ENCODE measurements at places on chromosomes 4 and X.

GRCh38 chr4:40214661-40215418 lies 18.0 kb downstream of the RHOH start:
- no peak for DNase-seq

- DNase-seq = no peak
Observed at GRCh38 chr4:62288808-62289541, 1088.8 kb downstream of the ADGRL3 start.

DNA sequence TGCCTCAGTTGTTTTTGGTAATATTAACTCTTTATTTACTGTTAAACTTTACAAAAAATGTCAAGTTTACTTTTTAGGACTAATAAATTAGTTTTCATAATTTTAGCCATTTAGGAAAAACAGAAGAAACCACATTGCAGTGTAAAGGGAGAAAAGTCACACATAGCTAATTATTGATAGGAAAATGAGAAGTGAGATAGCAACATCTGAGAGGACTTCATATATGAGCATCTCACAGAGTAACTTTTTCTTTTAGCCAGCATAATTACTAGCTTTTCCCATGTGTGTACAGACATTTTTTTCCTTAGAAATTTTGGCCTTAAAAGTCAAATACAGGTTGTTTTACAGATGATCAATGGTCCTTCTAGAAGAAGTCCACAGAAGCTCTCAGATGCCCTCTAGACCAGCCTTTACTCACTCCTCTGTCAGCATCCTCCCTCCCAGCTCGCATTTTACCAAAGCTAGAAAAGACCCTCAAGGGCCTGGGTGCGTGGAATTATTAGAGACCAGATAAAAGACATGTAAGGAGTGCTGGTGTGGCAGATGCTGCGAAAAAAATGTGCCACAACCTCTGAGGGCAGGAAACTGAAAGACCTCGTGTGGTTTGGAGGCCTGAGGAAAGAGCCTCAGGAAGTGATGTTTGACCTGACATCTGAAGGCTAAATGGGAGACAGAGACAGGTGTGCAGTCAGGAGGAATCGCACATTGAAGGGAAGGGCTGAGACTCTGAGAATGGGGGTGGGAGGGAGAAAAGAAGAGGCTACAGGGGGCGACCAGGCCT lies 156.9 kb downstream of the CBR4 start:
- DNase-seq = no peak

GRCh38 chr4:76663824-76664223 lies 228.8 kb downstream of the SHROOM3 start:
- DNase-seq = no peak

DNA sequence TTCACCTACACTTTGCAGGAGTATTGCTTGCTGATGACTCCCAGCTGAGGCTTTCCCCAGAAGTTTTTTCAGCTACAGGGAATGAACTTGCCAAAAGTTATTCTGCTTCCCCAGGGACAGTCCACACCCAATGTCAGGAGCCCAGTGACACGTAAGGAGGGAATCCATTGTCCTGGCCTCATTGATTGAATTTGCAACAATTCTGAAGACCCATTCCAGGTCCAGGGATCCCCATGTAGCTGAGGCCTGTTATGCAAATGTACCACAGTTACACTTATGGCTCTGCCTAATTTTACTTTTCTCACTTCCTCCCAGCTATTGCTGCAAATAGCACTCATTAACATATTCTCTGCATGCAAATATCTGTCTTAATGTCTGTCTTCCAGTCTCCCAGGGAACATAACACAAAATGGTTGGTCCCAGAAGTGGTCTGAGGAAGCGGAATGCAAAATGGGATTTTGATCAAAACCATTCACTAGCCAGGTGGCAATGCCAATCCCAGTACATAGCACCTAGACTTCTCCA lies 113.7 kb upstream of the ACTRT1 start:
- no peak for DNase-seq

GRCh38 chrX:79524642-79525041 lies 157.5 kb upstream of the ITM2A start:
- no peak for DNase-seq

DNA sequence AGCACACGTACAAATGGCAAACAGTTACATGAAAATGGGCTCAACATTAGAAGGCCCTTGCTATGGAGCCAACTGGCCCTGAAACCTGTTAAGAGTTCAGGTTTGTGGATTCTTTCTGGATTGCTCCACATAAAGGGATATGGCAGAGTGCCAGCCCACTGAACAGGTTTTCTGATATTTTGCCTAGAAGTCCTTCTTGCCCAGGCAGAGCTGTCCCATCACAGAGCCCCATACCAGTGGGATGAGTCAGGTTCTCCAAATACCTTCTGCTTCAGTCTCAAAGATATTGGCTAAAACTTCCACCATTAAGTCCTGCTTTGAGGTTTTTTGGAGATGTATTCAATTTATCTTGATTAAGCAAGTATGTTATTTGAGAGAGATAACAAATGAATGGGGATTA lies 146.8 kb upstream of the IL1RAPL2 start:
- no peak for DNase-seq

GRCh38 chrX:7266288-7266687 lies 118.3 kb upstream of the PUDP start:
- no peak for DNase-seq

DNA sequence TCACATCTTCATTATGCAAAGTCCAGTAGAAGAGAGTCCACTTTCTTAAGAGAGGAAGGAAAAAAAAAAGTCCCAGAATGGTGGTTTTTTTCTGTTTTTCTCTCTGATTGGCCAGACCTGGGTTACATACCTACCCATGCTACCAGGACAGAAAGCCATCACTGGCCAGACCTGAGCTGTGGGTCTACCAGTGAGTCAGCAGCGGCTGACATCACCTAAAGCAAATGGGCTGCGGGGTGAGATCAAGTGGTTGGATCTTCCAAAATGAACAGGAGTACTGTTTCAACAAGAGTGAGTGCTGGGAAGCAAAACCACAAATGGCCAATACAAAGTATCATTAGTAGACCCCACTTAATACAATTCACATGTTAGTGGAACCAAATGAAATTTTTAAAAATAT lies 1.6 kb upstream of the NDST3 start:
- no peak for DNase-seq

DNA sequence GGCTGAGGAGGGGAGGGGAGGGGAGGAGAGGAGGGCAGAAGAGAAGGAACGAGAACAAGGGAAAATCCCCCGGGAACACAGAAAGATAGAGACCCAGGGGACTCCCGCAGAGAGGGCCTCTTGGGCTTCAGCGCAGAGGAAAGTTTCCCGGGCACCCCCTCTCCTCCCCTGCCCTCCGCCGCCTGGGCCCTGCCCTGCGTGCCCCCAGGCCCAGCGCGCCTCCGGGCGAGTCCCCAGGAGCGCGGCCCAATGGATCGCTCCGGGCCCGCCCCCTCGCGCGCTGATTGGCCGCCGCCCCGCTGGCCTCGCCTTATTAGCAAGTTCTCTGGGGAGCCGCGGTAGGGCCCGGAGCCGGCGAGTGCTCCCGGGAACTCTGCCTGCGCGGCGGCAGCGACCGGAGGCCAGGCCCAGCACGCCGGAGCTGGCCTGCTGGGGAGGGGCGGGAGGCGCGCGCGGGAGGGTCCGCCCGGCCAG lies at the start of gene MSX1:
TSS of gene MSX1 (plus strand) at position 341 of the 474 bp plus-strand sequence. CDS start 235 bp downstream, outside the sequence.
- peak; percentile 47 for DNase-seq

GRCh38 chr4:40507977-40508376 lies 121.7 kb downstream of the RBM47 start:
- DNase-seq = no peak

- DNase-seq = no peak
Observed at GRCh38 chr4:20544645-20545044, 155.6 kb upstream of the PACRGL start.

- DNase-seq = no peak
Observed at GRCh38 chr4:145681518-145681917, 1.6 kb downstream of the C4orf51 start.

DNA sequence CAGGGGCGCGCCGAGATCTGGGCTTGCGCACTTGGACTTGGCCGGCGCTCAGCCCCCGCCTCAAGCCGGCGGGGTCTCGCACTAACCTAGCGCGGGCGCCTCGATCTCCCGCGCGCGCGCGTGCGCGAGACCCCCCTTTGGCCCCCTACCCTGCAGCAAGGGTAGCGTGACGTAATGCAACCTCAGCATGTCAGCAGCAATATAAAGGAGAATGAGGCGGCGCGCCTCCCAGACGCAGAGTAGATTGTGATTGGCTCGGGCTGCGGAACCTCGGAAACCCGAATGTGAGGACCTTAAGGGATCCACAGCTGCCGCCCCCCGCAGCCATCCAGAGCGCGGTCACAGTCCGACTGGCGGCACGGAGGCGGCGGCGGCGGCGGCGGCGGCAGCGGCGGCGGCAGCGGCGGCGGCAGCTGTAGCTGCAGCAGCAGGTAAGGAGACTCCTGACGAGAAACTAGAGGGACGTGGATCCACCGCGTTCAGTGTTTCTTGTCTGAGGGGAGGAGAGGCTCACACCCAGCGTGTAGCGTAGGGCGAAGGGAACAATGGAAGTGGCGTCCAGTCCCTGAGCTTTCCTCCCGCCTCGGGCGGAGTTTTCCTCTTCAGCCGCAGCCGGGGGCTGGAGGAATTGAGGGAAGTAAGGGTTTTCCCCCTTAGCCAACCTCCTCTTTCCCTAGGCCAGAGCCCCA lies at the start of the genes SATL1 and ZNF711:
TSS of gene SATL1 (minus strand) at position 19 of the 689 bp plus-strand sequence. CDS start 134,811 bp downstream, outside the sequence.
TSS of gene ZNF711 (plus strand) at position 231 of the 689 bp plus-strand sequence. CDS start 3,582 bp downstream, outside the sequence.
- no peak for DNase-seq

- DNase-seq = no peak
Observed at GRCh38 chrX:136397001-136397400, 90.7 kb upstream of the BRS3 start.

GRCh38 chrX:120401301-120401700 lies 39.4 kb downstream of the ATP1B4 start:
- DNase-seq = no peak

DNA sequence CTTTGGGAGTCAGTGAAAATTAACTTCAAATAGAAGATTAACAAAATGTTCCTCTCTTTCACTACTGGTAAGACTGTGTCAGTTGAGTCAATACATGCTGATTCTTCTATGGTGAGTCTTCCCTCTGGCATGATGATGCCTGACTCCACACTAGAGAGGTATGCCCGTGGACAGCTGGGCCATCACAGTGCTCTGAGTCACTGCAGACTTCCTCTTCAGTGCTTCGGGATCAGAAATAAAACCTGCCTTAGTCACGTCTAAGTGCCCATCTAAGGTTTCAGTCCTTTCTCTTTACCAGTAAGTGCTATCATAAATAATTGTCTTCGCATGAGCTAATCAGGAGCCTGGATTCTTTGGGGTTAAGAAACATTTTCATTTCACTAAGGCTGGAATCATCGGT lies 1.6 kb upstream of the ASB5 start:
- DNase-seq = no peak

- DNase-seq = no peak
Observed at GRCh38 chr4:37995981-37996775, 36.0 kb downstream of the PTTG2 start.

DNA sequence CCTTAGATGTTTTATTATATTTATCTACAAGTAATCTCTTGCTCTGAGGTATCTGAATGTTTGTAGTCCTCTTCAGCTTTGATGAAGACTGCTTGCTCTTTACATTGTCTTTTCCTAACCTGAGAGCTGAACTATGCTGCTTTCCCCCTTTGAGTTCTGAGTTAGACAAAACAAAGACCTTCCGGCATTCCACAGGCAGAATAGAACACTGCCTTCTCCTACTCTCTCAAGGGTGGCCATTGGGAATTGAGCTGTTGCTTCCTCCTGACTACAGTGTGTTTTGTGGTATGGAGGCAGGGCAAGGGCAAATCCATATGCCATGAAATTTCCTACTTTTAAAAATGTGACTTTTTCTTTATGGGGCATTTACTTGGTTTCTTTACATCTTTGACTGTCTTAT lies 841.0 kb downstream of the FAM133A start:
- DNase-seq = no peak

DNA sequence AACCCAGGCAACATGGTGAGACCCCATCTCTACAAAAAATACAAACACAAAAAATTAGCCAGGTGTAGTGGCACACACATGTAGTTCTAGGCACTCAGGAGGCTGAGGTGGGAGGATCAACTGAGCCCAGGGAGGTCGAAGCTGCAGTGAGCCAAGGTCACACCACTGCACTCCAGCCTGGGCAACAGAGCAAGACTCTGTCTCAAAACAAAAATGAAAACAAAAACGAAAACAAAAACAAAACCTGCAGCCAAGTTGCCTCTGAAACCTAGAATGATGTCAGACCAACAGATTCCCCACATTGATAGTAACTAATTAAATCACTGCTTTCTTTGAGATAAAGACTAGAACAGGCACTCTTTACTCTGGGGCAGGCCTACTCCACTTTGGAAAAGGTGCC lies 104.5 kb downstream of the AMELX start:
- DNase-seq = no peak

GRCh38 chr4:3644849-3645627 lies 112.8 kb upstream of the LRPAP1 start:
- DNase-seq = no peak

DNA sequence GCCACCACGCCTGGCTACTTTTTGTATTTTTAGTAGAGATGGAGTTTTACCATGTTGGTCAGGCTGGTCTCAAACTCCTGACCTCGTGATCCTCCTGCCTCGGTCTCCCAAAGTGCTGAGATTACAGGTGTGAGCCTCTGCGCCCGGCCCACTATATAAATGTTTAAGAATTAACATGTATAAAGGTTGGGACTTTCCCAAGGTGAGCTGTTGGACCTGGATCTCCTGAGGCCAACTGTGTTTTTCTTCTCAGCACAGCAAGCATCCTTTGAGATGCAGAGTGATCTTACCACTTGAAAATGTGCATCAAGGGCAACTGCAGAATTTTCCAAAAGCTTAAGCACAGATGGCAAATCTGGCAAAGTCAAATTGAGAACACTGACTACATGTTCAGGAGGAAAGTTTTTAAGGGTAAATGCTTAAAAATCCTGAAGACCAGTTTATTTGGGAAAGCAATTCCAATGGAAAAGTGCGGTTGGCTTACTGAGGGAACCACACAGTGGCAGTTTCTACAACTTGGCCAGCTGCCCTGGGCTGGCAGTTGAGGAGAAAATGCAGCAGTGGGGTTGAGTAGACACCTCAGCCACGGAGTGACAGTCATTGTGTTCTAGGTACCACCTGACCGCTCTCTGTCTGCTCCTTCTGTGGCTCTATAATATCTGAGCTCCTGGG lies 168.9 kb downstream of the CBR4 start:
- DNase-seq = no peak
